ENCODE measurements at places on chromosomes 11 and 22. TPM values are rescaled to one million over a fixed set of nuclear protein-coding genes. Genes with fewer than 3 reads are reported as not detected.

The PYGM gene
- 55.2 TPM for total RNA-seq

GRCh38 chr22:16777284-16777924 is 47.8 kb downstream of the XKR3 start:
- ATAC-seq: no peak
- H3K4me3 ChIP-seq: no peak overlapping the region
- no peak overlapping the region for H3K27ac ChIP-seq
- H3K27me3 ChIP-seq: no peaks in the 10 kb centered on the region

GRCh38 chr22:19387038-19387437 is 44.5 kb downstream of the HIRA start:
- H3K4me1 ChIP-seq: no peaks in the 10 kb centered on the region
- no peak overlapping the region for H3K27ac ChIP-seq
- H3K27me3 ChIP-seq: no peaks in the 10 kb centered on the region
- ATAC-seq: no peak

- no peak overlapping the region for H3K4me3 ChIP-seq
- ATAC-seq: peak; percentile 74
- H3K4me1 ChIP-seq: no peaks in the 10 kb centered on the region
- H3K36me3 ChIP-seq: no peaks in the 10 kb centered on the region
- H3K27ac ChIP-seq: no peak overlapping the region
- H3K27me3 ChIP-seq: no peaks in the 10 kb centered on the region
Observed at GRCh38 chr11:82682003-82682751, 51.5 kb downstream of the FAM181B start.

- H3K4me1 ChIP-seq: peaks cover 3% of the 10 kb centered on the region
- no peak overlapping the region for H3K27ac ChIP-seq
- peaks cover 10% of the 10 kb centered on the region for H3K27me3 ChIP-seq
- H3K4me3 ChIP-seq: no peak overlapping the region
- no peaks in the 10 kb centered on the region for H3K36me3 ChIP-seq
Observed at GRCh38 chr11:66007201-66007634, 4.6 kb upstream of the CST6 start.

DNA sequence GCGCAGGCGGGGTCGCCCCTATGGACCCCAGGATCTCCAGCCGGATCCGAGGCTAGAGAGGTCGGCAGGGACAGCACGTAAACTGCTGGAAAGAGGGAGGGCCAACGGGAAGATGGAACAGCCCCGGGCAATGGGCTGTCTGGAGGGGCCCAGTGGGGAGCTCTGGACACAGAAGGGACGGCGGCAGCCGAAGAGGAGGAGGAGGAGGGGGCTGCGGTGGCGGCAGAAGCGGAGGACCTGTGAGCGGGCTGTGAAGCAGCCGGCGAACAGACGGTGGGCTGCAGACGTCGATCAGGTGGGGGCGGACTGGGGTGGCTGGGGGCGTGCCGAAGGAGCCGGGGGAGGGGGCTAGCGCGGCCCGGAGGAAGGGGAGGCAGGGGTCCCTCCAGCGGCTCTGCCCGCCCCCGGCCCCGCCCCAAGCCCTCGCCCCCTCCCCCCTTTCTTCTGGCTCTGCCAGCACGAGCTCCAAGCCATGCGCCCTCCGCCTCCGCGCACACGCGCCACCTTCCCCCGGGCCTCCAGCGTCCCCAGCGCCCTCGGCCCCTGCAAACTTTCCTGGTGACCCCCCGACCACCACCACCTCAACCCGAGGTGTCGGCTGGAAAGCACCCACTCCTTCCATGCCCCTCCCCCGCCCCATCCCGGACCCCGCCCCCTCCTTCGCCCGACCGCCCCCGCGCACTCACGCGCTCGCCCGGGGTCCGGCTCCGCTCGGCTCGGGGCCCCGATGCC is 432 bp downstream of the TNKS1BP1 start:
- peaks cover 50% of the 10 kb centered on the region for H3K36me3 ChIP-seq
- H3K4me3 ChIP-seq: peak overlapping the region; percentile 85
- H3K27me3 ChIP-seq: no peaks in the 10 kb centered on the region
- H3K27ac ChIP-seq: peak overlapping the region; percentile 97

GRCh38 chr11:103344886-103345285 is 235.7 kb downstream of the DYNC2H1 start:
- H3K36me3 ChIP-seq: peaks cover 5% of the 10 kb centered on the region
- no peak for ATAC-seq
- H3K27me3 ChIP-seq: no peaks in the 10 kb centered on the region
- no peak overlapping the region for H3K4me3 ChIP-seq

The PATE4 gene
- total RNA-seq: not detected

The MTMR3 gene
- 41.7 TPM for total RNA-seq

The SOX10 gene
- total RNA-seq: 6.9 TPM

The SLC22A25 gene
- total RNA-seq: not detected

The GAB4 gene
- not detected for total RNA-seq

- H3K4me1 ChIP-seq: no peaks in the 10 kb centered on the region
- no peak overlapping the region for H3K27ac ChIP-seq
- H3K4me3 ChIP-seq: no peak overlapping the region
- ATAC-seq: no peak
- no peaks in the 10 kb centered on the region for H3K27me3 ChIP-seq
Observed at GRCh38 chr11:79040348-79040747, 400.5 kb downstream of the TENM4 start.

DNA sequence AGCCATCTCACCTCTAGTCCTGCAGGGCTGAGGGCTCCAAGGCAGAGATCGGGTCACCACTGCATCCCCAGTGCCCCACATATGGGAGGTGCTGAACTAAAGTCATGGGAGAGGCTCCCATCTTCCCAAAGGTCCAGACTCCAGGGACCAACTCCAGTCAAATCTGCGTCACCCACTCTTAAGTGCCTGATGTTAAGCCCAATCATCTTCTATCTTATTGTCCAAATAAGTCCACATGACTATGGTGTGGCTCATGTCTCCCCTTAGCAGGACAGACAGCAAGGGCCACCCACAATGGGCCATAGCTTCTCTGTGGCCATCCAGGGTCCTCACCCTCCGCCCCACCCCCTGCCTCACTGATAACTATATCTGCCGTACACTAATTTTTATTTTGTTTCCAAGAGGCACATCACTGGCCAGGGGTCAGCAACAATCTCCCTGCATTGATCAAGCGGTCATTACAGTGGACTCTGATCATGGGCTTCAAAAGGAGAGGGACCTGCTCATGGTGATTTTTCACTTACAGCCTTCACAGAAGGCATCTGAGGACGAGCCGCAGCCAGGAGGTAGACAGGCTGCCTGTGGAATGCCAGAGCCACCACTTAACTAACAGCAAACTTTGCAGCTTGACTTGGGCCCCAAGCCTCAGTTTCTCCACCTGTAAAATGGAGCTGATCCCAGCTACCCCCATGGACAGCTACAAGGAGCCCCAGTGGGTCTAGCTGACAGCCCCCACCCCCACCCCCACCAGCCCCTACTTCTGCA is 23.3 kb downstream of the MYH9 start:
- no peak for ATAC-seq
- H3K27ac ChIP-seq: peak overlapping the region; percentile 95

DNA sequence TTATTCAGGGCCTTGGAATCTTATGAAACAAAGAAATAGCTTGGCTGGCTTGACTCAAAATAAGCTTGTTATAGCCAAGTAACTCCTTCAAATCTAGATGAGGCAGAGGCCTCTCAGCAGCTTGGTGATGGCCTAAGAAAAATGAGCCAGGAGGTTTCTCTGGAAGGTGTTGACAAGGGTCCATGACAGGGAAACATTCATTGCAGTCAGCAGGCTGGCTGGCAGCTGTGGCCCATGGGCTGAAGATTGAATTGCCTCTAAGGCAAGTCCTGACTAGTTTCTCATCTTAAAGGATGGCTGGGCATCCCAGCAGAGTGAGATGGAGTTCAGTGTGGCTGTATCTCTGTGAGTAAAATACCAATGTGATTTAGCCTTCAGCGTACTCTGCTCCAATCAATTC is 441.0 kb downstream of the NELL1 start:
- H3K4me3 ChIP-seq: no peak overlapping the region
- H3K27me3 ChIP-seq: no peaks in the 10 kb centered on the region
- no peak overlapping the region for H3K27ac ChIP-seq

The C11orf91 gene
- total RNA-seq: not detected

The CNGA4 gene
- not detected for total RNA-seq

DNA sequence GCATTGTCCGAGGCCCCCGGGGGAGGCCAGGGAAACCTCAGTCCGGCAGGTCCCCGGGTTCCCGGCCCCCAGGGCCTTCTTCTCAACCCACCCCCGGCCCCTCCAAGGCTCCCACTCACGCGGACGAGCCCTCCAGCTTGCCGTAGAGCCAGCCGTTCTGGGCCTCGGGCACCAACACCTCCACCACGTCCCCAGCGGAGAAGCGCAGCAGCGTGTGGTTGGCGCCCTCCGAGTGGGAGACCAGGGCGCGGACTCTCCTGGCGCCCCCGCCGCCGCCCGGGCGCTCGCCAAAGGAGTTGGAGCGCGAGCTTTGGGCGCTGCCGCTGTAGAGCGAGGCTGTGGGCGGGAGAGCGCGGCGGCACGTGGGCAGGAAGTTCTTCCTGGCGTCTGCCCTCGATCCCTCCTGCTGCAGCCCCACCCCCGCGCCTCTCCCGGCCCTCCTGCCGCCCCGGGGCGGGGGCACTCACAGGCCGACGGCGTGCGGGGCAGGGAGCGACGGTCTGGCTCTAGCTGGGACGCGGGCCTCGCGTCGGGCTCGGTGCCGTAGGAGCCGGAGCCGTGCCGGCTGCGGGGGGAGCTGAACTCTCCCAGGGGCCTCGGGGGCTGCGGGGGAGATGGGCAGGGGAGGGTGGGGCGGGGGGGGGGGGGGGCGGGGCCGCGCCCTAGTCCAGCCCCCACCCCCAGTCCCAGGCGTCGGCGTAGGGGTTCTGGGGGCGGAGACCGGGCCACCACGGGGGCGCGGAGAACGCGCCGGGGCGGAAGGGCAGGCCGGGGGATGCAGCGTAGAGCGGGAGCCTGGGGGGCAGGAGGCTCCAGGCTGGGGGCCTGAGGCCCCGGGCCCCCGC is 4.9 kb upstream of the SLC16A8 start:
- peaks cover 16% of the 10 kb centered on the region for H3K4me1 ChIP-seq
- peaks cover 41% of the 10 kb centered on the region for H3K27me3 ChIP-seq
- no peaks in the 10 kb centered on the region for H3K36me3 ChIP-seq
- peak; percentile 29 for ATAC-seq
- no peak overlapping the region for H3K27ac ChIP-seq
- H3K4me3 ChIP-seq: no peak overlapping the region

- no peaks in the 10 kb centered on the region for H3K27me3 ChIP-seq
- ATAC-seq: no peak
- H3K27ac ChIP-seq: no peak overlapping the region
- no peak overlapping the region for H3K4me3 ChIP-seq
Observed at GRCh38 chr11:72331761-72332160, 87.8 kb upstream of the PHOX2A start.

DNA sequence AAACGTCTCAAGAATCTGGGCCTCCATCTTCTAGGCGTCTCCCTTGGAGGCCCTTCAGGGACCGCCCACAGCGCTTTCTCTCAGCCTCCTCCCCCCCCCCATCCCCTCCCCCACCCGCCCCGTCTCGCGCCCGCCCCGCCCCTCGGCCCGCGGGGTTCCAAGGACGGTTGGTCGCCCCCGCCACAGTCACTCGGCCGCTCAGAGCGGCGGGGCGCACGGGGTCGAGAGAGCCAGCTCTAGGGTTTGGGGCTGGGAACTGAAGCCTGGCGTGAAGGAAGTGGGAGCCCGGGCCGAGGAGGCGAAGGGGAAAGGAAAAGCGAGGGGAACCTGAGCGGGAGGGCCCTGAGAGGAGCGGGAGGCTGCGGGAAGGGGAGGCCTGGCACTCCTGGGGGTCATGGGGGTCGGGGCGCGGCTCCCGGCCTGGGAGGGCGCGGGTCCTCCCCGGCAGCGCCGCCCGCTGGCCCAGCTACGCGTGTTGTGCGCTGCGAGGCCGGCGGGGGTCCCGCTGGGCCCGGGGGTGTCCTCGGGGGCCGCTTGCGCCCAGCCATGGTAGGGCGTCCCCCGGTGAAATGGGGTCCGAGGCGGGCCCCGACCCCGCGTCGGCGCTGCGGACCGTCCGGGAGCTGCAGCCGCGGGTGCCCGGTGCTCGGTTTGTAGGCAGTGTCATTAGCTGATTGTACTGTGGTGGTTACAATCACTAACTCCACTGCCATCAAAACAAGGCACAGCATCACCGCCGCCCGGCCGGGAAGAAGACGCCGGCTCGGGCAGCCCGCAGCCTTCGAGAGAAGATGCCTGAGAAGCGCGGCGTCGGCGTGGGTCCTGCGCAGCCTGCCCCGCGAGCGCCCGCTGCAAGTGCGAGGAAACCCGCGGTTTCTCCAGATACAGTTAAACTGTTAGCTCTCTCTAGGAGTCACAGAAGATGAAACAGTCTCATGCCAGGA is at the start of gene BTG4:
TSS of gene BTG4 (minus strand) at position 91 of the 944 bp plus-strand sequence. CDS start 13,610 bp downstream, outside the sequence.
- H3K27me3 ChIP-seq: peaks cover 42% of the 10 kb centered on the region
- ATAC-seq: peak; percentile 28
- peaks cover 21% of the 10 kb centered on the region for H3K4me1 ChIP-seq
- H3K4me3 ChIP-seq: peak within 1 kb of the TSS; percentile 48

The C11orf97 gene
- not detected for total RNA-seq

GRCh38 chr11:88312628-88313027 is 24.9 kb downstream of the CTSC start:
- no peaks in the 10 kb centered on the region for H3K36me3 ChIP-seq
- ATAC-seq: no peak
- H3K27me3 ChIP-seq: no peaks in the 10 kb centered on the region
- H3K4me1 ChIP-seq: no peaks in the 10 kb centered on the region
- H3K4me3 ChIP-seq: no peak overlapping the region

DNA sequence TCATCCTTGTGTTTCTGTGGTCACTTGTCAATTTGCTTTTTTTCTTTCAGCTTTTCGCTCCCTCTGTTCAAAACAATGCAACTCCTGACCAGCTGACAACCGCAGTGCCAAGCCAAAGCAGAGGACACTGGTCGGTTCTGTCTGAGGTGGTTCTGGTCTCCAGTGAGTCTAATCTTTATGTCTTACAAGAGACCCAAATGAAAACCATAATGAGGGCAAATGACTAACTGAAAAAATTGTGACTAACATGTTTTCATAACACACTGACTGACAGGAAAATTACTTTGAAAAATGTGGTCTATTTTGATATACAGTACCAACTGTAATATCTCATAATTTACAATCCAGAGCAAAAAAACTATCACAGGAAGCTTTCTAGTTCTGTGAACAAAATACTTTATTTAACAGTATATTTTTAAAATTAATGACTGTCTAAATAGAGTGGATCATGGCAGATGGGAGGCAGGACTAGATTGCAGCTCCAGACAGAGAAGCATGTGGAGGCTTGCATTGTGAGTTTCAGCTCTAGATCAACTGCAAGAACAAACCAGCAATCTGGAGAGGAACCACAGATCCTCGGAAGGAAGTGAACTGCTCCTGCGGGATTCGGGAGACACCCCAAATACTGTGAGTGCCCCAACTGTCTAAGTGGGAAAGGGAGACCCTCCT is 311.8 kb downstream of the SBF2 start:
- H3K36me3 ChIP-seq: peaks cover 8% of the 10 kb centered on the region
- no peaks in the 10 kb centered on the region for H3K27me3 ChIP-seq
- no peak overlapping the region for H3K4me3 ChIP-seq
- H3K4me1 ChIP-seq: no peaks in the 10 kb centered on the region
- no peak overlapping the region for H3K27ac ChIP-seq

The FREY1 gene
- not detected for total RNA-seq

All from gastroesophageal sphincter (tissue), 4 donors.